ENCODE measurements at places on chromosomes 5 and 9.
A peak's percentile ranks its signal among the peaks of the same experiment; 100 is the strongest.

- DNase-seq, result no peak
Measured at GRCh38 chr5:124474528-124475215, 271.8 kb downstream of the ZNF608 start.

DNA sequence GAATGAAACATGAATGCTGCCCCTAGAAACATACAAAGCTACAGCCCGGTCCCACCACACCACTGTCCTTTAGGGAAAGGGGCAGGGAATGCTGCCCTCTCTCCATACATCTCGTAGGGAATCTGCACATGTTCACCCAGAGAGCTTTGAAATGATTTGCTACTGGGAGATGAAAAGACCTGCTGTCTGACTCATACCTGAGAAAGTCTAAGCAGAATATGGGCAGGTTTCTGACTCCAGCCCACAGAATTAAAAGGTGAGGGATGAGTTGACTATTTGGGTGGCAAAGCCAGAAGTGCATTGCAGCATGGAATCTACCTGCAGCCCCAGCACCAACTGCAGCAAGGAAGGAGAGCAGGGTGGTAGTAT lies 297.9 kb downstream of the TLE1 start:
- DNase-seq, result no peak

GRCh38 chr9:104302775-104303174 lies 201.3 kb upstream of the OR13F1 start:
- no peak for DNase-seq

- DNase-seq, result no peak
Measured at GRCh38 chr5:1789834-1790471, 9.7 kb downstream of the MRPL36 start.

DNA sequence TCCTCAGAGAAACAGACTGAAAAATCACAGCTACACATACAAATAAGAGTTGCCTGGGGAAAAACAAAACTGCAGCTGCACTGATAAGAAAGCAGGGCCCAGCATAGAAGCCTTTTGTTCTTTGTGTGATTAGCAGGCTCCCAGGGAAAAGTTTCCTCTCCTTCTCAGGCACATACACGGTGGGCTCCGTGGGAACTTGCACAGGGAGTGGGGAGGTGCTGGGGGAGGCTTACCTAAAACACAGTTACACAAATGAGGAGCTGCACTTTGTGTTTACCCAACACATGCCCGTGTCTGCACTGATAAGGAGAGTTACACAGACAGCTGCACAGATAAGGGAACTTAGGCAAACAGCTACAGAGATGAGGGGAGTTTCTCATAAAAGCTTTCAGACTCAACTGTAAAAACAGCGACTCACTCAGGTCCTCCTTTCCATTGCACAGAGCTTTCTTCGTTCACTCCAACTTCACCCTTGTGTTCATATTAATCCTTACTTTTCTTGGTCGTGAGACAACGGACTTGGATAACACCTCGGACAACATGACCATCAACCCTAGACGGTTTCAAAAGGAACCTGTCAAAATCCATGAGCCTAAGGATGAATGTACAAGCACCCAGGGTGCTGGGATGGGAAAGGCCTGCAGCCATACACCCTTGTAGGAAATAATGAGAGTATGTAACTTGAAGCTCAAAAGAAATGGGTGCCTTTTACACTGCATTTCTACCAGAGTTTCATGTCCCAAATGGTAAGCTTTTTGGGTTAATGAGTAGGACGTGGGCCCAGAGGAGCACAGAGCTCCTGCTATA lies 50.8 kb downstream of the SERINC5 start:
- no peak for DNase-seq

DNA sequence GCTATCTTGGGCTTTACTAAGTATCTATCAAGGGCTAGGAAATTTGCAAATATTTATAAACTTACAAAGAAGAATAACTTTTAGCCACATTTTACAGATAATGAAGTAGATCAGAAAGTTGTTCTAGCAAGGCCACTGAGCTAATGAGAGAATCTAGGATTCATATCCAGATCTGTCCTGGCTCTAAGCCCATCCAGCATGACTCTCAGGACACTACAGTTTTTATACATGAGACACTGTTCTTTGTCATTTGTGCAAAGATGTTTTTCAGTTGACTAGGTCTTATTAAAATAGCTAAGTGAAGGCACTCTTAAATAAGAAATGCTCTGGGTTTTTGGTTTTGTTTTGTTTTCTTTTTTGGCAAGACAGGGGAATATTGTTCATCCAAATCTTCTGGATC lies 273.1 kb downstream of the GABRB2 start:
- DNase-seq, result no peak

DNA sequence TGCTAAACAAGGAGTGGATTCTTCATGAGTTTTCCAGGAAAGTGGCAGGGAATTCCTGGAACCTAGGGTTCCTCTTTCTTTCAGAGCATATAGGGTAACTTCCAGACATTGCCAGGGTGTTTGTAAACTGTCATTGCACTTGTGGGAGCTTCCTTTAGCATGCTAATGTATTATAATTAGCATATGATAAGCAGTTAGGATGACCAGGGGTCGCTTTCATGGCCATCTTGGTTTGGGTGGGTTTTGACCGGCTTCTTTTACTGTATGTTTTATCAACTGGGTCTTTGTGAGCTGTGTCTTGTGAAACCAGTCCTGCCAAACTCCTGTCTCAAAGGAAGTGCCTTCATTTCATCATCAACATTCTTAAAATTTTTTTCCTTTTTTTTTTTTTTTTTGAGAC lies 11.9 kb upstream of the MELK start:
- peak; percentile 75 for DNase-seq

DNA sequence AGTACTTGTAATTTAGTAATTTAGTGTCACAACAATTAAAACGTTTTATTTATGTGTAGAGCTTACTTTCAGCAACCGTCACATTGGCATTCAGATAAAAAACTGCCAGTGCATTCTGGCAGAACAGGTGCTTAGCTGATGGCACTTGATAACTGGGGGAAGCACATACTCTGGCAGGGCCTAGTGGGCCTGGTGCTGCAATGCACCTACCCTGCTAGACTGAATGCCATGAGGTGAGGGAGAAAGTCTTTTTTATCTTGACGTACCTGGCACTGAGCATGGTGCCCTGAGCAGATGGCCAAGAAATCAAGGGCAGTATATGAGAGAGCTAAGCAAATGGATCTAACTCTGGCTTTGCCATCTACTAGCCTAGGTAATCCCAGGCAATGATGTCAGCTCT lies 280.6 kb upstream of the EFNA5 start:
- DNase-seq, result no peak

DNA sequence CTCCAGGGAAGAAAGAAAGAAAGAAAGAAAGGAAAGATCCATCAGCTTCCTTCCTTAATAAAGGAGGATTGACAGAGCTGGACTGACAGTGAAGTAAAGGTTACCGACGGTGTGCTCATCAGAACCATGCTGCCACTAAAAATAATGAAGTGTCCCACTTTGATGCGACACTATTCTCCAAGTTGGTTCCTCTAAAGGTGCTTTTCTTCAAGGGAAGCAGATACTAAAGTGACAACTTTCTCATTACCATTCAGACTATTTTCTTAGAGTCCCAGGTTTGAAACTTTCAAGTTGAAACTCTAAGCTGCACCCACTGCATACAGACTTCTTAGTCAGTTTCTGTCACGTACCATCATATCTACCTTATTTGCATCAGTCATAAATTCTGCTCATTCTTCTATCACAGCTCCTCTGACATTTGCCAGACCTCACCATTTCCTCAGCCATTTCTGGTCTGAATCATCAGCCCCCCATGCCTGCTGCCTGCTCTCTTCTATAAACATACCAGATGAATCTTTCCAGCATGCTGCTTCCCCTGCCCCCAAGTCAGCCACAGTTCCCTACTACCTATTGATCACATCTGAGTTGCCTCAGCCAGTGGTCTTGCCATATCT lies 177.6 kb downstream of the DEPDC1B start:
- peak; percentile 47 for DNase-seq

GRCh38 chr5:136309376-136309775 lies 56.0 kb downstream of the TRPC7 start:
- DNase-seq, result no peak

GRCh38 chr5:854966-855743 lies 4.4 kb upstream of the ZDHHC11 start:
- DNase-seq, result no peak

DNA sequence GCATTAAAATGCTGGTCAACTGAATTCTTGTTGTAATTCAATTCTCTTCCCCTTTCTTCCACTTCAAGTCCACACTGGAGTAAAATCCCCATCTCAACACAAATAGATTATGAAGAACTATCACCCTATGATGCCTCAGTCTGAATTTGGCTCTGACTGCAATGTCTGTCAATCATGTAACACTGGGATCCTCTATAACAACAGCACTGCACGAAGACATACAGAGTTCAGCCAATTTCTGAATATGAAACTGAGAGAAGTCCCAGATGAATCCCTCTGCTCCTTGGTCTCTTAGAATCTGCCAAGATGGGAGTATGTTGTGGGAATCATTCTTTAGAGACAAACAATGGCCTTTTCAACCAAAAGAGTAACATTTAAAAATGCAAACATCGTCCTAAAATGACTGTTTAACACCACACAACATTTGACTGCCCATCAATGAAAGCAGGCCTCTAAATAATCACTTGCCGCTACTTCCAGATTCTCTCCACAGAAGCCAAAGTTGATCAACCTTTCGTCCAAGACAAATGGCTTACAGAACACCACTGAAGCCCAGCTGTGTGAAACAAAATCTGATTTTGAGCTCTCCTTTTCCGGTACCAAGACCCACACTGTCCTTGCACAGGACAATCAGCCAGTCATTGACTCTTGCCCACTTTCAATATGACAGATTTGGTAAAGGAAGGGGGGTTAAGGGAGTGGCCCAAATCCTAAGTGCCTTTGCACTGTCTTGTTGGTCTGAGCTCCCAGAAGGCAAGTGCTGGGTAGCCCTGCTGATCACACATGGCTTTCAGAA lies 258.0 kb downstream of the EBF1 start:
- DNase-seq, result no peak

- no peak for DNase-seq
Measured at GRCh38 chr5:143228597-143229293, 174.7 kb downstream of the NR3C1 start.

GRCh38 chr5:151293624-151294023 lies 9.9 kb downstream of the SLC36A3 start:
- no peak for DNase-seq

GRCh38 chr5:82459626-82460025 lies 181.5 kb upstream of the RPS23 start:
- DNase-seq, result no peak

- DNase-seq, result no peak
Measured at GRCh38 chr9:90813523-90813922, 11.9 kb downstream of the SYK start.

DNA sequence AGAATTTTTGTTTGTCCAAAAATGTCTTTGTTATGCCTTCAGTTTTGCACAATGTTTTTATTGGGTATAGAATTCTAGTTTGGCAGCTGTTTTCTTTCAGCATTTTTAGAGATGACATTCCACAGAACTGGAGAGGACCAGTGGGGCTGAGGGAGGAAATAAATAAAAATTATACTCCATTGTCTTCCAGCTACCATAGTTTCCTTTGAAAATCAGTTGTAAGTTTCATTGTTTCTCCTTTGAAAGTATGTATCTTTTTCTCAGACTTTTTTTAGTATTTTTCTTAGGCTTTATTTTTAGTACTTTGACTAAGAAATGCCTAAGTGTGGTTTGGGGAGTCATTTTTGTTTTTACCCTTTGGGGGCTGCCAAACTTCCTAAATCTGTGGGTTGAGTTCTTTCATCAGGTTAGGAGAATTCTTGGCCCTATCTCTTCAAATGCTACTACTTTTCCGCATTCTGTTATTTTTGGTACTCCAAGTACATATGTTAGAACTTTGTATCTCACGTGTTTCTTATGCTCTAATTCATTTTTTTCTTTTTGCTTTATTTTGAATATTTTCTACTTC lies 15.2 kb upstream of the FBLL1 start:
- no peak for DNase-seq

DNA sequence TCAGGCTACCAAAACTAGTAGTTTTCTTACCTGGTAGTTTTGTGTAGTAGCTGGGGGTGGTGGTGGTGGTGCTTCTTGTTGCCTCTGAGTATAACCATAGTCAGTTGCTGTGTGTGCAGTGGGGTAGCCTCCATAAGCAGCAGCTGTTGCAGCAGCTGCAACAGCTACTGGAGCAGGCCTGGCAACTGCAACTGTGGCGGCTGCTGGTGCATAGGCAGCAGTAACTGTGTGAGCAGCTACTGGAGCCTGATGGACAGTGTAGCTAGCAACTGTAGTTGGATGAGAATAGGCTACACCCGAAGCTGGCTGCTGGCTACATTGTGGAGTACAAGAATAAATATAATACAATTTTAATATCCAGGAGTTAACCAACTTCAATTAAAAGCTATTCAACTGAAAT lies 24.7 kb downstream of the ZFR start:
- DNase-seq, result no peak

DNA sequence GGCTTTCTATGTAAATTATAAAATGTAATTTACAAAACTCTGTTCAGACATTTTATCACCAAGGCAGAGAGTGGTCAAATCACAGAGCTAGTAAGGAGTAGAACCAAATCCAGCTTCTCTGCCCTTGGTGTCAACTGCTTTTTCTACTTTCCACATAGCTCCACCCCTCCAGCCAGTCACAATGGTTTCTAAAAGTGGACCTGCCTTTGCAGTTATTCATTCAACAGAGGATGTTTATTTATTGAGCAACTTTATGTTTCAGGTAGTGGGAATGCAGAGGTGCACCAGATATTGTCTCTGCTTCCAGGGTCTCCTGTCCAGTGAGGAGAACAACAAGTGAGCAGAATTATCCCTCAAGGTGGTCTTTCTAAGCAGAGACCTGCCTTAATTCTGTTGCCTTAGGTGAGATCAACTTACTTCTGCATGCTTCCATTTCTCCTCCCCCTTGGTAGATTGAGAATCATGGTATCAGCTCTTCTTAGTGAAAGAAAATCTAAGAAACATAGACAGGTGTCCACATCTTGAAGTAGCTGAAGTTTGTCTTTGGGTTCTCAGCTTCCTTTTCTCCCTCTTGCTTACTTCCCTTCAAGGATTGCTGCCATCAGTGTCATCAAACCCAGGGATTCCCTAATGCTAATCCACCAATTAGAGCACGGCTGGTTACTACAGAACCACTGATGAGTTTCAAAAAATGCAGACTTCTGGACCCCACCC lies 17.2 kb upstream of the PDCD1LG2 start:
- DNase-seq, result peak; percentile 54

DNA sequence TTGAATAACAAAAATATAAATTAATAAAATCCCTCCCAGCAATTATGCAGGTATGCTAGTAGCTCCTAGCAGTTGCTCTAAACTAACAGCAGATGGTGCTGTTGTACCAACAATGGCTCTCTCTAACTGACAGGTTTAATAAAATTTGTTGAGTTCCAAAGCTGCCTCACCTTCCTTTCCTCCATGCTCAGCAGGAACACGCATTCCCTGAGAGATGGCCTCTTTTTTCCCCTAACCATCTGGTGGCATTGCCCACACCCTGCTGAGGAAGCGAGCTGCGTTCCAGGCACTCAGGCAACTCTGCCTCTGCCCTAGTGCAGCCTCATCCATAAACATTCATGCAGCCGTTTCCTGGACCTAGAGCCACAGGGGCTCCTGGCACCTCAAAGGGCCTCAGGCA lies 106.2 kb downstream of the KLHL3 start:
- DNase-seq, result peak; percentile 29

- no peak for DNase-seq
Measured at GRCh38 chr5:172909931-172910502, 49.2 kb upstream of the RPL26L1 start.
